Astrocyte of the spinal cord (primary cell): ENCODE measurements at places on chromosomes 3 and 15.

DNA sequence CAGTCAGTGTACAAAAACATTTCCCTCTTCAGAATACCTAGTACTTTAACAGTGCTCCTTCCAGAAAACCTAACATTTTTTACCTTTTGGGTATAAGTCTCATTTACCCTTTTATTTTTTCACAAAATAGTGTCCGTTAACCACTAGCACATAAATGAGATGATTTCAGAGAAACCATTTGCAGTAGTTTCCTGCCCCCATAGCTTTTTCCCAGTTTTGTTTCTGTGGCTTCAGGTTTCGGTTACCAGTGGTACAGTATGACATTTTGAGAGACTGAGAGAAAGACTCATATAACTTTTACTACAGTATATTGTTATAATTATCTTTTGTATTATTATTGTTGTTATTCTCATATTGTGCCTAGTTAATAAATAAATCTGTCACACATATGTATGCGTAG, 6.2 kb upstream of the RBMS3 start:
- DNase-seq, result no peak

DNA sequence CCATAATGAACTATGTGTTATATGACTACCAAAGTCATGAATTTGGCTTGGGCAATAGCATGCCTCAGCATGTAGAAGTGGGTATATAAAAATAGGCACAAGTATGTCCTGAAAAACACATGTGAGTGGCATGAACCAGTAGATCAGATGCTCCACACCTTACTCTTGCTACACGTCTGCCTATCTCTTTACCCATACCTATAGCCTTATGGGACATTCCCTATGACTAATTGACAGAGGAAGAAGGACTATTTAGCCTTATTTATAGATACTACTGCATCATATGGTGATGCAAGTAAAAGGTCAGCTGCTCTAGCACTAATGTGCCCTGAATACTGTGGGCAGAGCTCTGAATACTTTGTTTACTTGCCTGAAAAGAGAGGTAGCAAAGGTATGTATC, 81.0 kb upstream of the ZPLD1 start:
- no peak for DNase-seq

DNA sequence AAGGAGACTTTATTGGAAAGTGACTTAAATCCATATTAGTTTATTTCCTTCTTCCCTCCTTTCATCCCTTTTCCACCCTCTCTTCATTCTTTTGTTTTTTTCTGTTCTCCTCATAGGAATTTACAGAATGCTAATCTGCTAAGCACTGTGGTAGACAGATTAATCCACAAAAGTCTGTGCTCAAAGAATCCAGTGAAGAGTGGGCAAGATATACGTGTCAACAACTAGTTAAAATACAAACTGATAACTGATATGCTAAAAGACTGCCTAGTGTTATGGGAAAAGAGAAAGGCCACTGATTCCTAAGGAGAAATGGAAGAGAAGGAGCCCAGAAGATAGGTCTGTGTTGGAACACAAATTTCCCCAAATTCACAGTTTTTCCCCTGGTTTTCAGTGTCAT, 202.2 kb downstream of the MBNL1 start:
- no peak for DNase-seq

- no peak for DNase-seq
Observed at GRCh38 chr3:123511726-123512125, 62.8 kb upstream of the ADCY5 start.

DNA sequence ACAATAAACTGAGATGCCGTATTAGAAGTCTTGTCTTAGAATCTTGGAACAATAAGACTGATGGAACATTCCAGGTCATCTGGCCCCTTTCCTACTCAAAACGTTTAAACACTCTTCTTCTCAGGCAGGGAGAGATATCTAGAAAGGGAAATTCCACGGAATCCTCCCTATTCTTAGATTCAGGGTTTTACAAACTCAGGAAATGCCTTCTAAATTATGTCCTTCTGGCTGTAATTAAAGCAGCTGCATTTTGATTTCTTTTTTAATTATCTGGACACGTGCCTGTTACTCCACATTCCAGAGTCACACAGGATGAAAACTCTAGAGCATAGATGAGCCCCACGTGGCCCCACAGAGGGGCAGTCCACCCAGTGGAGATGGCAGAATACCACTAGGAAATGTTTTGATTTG, 41.5 kb upstream of the MTMR10 start:
- DNase-seq, result peak; percentile 29

DNA sequence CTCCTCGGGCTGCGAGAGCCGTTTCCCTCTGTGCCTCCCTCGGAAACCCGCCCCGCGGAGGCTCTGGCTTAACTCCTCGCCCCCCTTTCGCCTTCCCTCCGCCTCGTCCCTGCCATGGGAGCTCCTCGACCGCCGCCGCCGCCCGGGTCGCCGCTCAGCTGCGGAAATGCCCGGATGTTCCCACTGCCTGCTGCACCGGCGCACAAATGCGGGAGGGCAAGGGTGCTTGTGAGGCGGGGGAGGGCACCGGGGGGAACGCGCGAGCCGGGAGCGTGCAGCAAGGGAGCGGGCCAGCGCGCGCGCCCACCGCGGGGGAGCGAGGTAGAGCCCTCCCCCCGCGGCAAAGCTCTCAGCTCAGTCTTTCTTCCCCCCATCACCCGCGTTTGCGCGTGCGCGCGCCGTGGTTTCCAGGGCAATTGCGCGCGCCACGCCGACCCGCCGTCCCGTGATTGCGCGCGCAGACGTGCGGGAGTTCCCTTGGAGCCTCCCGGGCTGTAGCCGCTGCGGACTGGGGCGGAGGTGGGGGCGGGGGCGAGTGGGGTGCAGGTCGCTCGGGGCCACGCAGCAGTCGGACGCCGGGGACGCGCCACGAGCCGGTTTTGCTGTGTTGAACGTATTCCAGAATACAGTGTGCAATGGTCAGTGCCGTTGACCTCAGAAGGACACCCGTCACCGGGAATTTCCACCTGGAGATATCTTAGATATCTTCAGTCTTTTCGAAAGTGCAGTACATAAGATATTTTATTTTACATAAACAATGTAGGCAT, at the start of gene DMXL2:
DMXL2 (minus strand) TSS at position 168 of the 767 bp plus-strand sequence. CDS start 226 bp downstream, outside the sequence.
- peak; percentile 89 for DNase-seq

DNA sequence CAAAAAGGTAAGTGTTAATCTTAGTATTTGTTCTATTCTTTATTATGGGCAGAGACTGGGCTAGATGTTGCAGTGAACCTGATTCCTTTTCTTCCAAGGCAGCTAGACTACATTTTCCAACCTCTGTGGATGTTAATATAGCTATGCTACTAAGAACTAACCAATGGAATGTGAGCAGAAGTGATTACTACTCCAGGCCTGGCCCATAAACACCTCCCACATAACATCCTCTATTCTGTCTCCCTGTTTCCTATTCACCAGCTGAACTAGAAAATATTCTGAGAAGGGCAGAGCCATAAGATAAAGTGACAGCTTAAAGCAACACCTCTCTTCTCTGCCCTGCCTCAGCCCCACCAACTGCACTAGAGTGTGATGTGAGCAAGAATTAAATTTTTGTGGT, 29.4 kb downstream of the CD200R1L start:
- no peak for DNase-seq

- DNase-seq, result no peak
Observed at GRCh38 chr3:73188707-73189106, 127.2 kb downstream of the EBLN2 start.

DNA sequence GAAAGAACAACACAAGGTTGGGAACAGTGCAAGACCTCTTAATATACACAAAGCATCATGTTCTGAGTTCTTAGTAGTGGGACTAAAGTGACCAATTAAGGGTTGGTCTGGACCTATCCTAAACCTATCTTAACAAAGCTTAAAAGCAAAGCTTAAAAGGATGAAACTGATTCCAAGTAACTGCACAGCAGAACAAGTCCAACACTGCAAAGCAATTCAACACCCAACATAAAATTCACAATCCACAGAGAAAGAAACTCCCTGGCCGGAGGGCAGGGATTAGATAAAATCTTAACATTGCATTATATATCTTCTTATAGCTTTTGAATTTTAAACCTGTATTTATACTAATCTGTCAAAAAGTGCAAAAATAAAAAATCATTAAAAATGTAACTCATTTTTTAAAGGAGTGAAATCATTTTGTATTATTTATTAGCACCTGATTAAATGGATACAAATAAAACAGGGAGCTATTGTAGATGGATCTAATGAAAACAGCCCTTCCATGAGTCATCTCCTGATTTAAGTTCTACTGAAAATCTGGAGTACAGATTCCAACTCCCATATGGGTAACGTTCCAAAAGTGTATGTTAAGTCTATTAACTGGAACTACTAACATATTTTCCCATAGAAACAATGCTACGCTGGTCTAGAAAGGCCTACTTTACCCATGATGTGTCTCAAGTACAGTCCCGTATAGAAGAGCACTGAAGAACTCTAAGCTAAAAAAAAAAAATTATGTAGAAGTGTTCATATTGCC, 34.9 kb downstream of the PIK3R4 start:
- DNase-seq, result peak; percentile 22

DNA sequence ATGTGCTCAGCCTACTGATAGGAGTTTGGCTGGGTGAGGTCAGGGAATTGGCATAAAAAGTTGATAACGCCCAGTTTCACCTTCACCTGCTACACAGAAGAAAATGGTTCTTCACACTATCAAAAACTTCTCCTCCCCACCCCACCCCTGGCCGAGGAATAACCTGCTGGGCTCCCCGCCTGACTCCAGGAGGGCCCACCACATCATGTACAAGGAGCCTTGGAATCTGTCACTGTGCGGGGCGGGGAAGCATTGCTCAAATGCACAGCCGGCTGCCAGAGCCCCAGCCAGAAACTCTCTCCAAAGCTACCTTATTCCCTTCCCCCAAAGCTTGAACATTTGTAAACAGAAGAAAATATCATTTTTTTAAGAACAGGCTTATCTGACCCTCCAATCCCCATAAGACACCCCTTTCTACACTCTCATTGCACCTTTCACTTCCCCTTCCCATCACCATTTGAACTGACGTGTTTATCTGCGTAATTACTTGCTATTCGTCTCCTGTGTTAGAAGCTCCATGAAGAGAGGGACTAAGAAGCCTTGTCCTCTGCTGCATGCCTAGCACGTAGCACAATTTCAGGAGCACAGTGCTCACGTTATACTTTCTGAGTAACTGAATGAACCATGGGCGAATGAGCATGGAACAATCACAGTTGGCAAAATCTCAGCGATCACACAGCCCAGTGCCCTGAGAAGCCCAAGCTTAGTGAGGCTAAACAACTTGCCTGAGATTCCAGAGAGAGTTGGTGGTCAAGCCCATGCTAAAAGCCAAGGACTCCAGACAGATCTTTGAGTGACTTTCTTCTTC, 82.9 kb downstream of the HES1 start:
- DNase-seq, result no peak

- no peak for DNase-seq
Observed at GRCh38 chr3:56918111-56918568, 116.4 kb upstream of the ARHGEF3 start.
